Astrocyte (in vitro differentiated cells and primary cell): ENCODE measurements at places on chromosomes 1 and 21.
A peak's percentile ranks its signal among the peaks of the same experiment; 100 is the strongest.

DNA sequence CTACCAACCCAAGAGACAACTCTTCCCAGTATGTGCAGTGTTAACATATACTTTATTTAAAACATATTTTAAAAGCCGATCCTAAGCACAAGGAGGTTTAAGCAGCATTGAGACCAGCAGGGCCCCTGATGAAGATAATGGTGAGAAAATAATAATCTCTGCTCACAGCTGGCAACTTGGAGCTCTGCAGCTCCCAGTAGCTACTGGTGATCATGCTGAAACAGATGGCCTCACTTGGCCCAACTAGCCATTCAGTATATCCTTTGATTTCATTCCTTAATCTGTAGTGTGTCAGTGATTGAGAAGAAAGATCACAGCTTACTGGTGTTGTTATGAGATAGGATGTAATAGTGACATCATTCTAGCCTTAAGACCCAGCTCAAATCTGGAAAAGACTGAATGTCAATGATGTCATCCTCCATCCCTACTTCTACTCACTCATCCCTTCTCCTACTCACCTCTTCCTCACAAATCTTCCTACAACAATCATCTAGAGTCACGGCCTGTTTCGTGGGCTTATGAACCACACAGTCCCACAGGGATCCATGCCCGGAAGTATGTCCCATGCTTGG lies 817.9 kb downstream of the PLA2G4A start:
- no peak for DNase-seq

GRCh38 chr1:202012544-202013478 lies 2.4 kb downstream of the ELF3 start:
- no peak for DNase-seq

DNA sequence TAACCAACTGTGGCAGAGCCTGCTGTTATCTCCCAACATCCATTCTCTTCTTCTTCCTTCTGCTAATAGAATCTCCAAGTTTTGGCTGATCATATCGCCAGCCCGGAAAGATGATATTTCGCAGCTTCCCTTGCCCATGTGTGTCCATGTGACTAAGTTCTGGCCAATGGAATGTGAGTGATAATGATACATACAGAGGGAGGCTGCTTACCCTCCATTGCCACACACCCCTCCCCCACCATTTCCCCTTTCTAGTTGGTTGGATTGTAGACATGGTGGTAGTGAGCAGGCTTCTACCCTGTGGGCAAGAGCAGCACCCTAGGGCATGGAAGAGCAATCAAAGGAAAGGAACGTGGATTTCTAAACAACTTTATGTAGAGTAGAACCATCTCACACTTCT lies 48.8 kb downstream of the SLC9C2 start:
- no peak for DNase-seq

- DNase-seq, result peak; percentile 91
Observed at GRCh38 chr1:9371391-9371935, 78.8 kb downstream of the SPSB1 start.

DNA sequence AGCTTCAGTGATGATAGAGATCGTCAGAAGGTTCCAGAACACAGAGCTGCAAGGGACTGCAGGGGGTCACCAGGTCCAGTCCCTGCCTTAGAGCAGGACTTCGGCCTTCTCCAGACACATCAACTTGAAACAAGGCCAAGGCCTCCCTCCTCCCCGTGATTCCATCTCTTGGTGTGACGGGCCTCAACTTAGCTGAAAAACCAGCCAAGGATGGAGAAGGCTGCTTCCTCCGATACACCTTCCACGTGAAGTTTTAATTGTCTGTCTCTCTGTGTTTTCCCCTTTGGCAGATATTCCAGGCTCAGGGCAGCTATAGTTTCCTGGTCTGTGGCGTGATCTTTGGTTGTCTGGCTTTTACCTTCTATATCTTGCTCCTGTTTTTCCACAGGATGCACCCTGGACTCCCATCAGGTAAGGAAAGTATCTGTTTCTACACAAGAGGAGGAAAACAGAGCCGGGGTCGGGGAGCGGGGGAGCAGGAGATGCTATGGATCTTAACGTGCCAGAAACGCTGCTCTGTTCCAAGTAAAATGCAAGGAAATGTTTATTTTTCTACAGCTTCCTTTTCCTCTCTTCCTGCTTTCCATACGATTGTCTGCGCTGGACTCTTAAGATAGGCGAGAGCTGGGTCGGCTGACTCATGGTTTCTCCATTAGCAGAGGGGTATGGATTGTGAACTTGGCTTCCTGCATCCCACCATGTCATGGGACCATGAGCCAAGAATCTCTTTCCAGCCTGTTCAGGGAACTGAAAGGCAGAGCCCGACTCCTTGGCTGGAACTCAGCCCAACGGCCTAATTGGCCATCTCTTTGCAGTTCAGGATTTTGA lies 32.8 kb downstream of the ELK4 start:
- peak; percentile 98 for DNase-seq

DNA sequence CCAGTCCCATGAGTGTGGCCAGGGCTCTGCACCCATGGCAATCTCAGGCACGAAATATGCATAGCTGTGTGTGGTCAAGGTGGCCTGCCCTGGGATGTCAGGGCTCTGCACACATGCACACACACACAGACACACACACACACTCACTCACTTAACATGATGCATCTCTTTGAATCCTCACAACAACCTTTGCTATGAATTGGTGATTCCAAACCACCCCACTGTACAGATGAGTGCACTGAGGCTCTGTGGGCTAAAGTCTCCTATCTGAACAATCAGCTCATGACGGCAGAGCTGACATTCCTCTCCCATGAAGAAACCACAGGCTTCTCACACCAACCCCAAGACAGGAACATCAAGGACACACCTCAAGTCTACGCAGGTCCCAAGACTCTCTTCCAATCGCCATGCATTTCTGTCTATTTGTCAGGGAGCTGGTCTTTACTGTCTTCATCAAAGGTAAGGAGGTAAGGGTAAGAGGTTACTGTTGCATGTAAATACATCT lies 131.6 kb downstream of the ETS2 start:
- DNase-seq, result no peak

DNA sequence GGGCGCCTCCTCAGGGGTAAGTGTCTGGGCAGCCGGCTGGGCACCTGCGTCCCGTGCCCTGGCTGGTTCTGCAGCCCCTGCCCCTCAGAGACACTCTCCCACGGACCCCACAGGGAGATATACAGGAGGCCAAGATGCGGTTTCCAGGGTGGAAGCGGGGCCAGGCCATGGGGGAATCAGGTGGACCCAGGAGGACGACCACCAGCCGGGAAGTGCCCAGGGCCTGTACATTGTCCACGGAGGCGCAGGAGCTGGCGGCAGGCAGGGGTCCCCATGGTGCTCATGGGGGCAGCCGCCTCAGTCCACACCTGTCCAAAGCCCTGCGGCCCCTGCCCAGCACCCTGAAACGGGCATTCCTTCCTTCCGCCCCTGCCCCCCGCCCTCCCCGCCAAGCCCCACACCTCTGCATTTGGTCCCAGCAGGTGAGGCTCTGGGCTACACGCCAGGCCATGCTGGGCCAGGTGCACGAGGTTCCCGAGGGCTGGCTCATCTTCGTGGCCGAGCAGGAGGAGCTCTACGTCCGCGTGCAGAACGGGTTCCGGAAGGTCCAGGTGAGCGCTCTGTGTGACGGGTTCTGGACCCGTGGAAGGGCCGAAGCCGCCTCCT lies 36.7 kb downstream of the SLC19A1 start:
- no peak for DNase-seq

DNA sequence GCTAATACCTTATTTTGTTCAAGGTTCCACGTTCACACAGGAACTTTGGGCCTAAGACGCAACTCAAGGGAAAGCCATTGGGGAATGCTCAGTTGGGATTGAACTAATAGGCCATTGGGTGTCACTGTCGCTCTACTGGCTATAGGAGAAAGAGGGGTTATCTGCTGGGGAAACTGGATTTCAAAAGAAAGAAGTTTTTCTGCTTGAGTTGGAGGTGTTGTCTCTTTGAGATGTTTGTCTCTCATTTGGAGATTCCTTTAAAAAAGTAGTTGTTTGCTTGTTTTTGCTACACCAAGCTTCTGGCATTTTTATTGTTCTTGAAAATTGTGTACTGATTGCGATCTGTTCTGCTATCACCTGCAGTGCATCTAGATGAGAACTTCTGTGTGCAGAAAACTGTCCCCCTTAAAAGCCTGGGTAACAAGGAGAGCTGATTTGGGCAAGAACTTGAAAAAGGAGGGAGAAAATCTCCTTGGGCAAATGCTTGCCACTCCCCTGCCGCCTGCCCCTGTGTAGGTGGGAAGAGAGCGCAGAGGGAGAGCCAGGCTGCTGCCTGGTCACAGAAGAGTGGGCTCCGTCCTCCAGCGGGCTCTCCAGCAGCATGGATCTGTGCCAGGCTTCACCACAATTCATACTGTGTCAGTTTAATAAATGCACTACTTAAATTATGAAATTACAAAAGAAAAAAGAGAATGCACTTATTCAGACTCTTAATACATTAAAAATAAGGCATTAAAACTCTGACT lies 39.9 kb downstream of the PEX14 start:
- peak; percentile 22 for DNase-seq

GRCh38 chr1:46422261-46422871 lies 28.2 kb downstream of the FAAH start:
- DNase-seq, result no peak
